Left ventricle myocardium superior (tissue), 1 donor: ENCODE measurements at places on chromosomes 1 and 21.
A peak's percentile ranks its signal among the peaks of the same experiment; 100 is the strongest.

GRCh38 chr1:160953030-160953429, 1.6 kb downstream of the ITLN2 start:
- DNase-seq = no peak

DNA sequence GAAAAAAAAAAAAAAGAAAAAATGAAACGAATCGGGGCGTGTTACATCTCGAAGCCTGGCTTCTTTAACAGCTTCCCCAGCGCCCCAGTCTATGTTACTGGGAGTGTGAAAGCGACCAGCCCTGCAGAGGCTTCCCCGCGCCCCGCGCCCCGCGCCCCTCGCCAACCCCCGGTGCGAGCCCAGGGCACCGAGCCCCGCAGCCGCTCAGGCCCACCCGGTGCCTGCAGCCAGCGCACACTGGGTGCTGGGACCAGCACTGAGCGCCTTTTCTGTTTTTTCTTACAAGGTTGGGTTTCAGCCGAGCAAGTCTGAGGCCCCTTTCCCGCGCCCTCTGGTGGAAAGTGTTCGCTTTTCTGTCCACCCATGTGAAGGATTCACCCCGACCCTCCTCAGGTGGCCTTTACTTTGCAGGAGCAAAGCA, 42.1 kb upstream of the ZNF496 start:
- peak; percentile 58 for DNase-seq

DNA sequence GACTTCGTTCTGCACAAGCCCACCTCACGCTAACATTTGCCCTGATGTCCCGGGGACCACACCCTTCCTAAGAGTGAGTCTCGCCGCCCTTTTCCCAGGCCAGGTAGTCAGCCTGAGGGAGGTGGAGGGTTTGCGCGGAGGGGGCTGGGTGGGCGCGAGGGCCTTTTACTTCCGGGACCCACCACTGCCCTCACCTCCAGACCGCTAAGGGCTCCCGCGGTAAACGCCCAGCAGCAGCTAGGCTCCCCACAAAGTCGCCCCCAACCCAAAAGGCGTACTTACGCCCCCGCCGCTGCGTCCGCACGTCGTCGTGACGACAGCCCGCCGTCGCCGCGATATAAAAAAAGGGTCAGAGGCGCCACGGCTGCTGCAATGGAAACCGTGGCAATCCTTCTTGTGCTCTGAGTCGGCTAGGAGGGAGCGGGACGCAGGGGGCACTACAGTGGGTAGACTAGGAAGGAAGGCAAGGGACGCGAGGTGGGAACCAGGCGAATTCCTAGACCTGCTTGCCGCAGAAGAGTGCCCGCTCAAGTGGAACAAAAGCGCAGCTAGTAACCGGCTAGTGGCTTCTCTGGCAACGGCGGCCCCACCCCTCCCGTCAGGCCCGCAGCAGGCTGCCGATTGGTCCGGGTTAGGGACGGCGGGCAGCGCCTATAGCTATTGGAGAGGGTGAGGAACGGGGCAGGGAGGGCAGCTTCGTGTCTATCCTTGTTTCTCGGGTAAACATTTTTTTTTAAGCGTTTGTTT, at the start of gene ODF2L:
TSS of gene ODF2L (minus strand) at position 573 of the 747 bp plus-strand sequence. CDS start 9,296 bp downstream, outside the sequence.
- peak; percentile 93 for DNase-seq

DNA sequence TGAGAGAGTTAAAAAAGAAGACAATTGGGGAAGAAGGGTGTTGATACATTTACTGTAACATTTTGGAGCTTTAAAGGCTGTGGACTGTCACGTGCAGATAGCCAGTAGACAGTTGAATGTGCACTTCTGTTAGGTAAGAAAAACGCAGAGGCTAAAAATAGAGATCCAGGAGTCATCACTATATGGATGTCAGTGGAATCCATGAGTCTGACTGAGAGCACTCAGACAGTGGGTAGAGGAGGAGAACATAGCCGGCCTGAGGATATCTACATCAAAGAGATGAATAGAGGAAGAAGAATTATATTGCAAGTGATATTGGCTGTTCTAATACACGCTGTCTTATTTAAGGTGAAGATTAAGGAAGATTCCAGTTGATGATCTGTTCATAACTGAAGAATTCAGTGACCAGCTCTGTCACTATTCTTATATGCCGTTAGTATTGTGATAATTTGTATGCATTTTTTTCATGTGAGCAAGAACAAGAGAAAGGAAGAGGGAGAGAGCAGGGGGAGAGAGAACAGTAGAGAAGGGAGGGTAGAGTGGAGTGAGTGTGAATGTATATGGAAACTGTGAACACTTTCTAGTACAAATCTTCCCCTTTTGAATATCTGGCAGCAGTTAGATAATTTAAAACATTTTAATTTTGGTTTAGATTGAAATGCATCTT, 344.8 kb downstream of the CHRM3 start:
- no peak for DNase-seq

DNA sequence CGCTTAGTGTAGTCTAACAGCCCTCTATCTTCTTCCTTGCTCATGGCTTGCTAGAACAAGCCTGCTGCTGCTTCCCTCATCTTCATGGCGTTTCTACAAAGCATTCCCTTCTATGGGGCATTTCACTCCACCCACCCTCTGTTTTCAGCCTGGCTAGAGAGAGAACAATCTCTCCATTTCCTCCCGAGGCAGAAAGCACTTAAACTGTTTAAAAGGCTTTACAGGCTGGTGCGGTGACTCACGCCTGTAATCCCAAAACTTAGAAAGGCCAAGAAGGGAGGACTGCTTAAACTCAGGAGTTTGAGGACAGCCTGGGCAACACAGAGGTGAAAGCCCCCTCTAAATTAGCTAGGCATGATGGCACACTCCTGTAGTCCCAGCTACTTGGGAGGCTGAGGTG, 17.8 kb downstream of the ORC1 start:
- no peak for DNase-seq

GRCh38 chr1:235783148-235783776, 83.4 kb downstream of the LYST start:
- DNase-seq = no peak

DNA sequence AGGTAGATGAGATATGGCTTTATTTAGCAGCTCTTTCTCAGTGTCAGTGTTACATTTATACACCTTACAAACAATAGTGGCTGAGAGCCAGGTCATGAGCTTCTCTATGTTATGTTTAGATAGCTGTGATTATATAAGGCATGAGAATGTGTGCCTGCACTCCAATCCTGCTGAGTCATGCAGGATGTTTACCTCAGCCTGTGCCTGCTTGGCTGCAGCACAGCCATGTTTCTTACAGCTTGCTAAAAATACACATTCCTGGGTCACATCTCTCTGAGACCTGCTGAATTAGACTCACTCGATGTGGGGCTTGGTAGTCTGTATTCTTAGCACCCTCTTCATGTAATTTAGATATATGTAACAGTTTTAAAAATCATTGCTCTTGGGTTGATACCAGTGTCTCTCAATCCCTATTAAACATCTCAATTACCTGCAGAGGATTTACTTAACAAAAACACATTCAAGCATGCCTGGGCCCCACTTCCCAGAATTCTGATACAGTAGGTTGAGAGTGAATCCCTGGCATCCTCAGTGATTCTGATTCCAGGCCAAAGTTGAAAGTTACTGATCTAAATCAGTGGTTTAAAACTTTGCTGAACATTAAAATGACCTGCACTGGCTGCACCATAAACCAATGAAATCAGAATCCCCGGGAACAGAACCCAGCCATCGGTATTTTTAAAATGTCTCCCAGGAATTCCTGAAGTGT, 107.5 kb downstream of the GDAP2 start:
- no peak for DNase-seq

DNA sequence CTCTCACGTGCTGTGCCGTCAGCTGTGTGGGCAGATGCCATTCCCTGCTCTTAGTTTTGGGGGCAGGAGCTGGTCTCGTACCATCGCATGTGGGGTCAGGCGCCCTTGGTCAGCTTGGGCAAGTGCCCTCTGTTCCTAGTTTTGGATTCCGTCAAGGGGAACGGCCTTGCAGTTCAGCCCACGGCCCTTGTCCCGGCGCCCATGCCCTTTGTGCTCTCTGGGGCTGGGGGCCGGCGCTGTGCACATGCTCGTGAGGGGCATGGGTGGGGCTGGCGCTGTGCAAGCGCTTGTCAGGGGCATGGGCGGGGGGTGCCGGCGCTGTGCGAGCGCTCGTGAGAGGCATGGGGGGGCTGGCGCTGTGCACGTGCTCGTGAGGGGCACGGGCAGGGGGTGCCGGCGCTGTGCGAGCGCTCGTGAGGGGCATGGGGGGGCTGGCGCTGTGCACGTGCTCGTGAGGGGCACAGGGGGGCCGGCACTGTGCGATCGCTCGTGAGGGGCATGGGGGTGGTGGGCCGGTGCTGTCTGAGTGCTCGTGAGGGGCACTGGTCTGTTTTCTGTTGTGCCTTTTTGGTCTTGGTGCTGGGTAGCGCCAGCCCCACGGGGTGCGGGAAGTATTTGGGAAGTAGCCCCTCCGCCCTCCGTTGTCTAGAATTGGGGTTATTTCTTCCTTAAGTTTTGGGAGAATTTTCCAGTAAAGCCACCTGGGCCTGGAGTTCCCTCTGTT, 29.5 kb upstream of the DIP2A start:
- DNase-seq = peak; percentile 23

DNA sequence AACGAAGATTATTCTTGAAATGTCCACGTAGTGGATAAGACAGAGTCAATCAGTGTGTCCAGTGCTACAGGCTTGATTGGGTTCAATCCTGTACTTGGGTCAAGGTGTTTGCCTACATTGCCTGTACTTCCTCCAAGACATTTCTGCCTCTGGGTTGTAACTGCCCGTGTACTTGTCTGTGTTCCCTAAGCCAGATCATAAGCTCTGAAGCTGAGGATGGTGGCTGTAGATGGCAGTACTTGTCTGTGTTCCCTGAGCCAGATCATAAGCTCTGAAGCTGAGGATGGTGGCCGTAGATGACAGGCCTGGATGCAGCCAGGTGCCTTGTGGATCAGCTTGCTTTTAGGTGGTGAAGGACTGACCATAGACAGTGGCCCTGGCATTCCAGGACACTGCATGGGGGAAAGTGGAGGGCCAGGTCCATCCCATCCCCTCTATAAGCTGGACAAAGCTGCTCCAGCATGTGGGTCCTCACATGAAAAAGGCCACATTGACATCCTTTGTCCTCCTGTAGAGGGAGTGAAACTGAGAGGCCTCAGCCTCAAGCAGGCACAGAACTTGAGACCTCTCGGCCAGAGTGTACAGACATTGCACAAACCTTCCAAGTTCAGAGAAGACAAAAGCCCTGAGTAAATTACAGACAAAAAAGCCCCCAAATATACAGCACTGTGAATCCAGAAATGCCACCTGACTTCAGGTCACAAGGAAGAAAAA, 2.0 kb upstream of the SRM start:
- no peak for DNase-seq

GRCh38 chr1:73943270-73943669, 254.7 kb downstream of the LRRIQ3 start:
- DNase-seq = no peak

DNA sequence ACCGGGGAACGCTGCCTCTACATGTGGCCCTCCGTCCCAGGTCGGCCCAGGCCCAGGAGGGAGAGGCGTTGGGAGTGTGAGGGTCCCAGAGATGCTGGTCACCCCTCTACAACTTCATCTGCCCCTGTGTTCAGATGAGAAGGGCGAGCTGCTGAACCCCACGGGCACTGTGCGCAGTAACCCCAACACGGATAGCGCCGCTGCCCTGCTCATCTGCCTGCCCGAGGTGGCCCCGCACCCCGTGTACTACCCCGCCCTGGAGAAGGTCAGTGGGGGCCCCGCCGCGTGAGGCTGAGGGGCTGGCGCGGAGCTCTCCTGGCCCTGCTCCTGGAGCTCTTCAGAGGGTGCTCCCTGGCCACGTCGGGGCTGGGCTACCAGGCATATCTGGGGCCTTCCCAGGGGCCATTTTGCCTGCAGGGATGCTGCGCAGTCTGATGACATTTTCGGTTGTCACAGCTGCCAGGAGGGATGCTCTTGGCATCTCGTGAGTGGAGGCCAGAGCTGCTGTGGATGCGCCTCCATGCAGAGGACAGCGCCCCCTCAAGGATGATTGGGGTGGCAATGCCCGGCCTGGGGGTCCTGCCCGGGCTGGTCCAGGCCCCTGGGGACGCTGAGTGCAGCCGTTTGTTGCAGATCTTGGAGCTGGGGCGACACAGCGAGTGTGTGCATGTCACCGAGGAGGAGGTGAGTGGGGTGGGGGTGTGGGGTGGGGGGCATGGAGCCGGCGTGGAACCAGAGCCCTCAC, 68.6 kb downstream of the PIK3CD start:
- no peak for DNase-seq

DNA sequence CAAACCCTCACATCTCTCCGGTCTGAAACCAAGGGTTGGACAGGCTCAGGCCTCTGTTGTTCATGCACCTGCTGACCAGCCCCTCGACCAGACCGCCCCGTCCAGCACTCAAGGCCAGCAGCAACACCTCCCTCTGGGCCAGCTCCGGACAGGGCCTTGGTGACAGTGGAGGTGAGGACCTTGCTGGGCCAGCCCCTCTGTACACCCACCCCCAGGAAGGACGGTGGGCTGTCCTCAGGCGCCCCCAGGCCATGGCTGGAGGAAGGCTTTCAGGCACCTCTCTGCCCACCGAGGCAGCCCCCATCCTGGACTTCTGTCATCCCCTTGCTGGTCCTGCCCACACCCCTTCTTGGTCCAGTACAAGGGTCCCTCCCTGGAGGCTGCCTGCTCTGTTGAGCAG, 48.6 kb downstream of the MEGF6 start:
- no peak for DNase-seq

- no peak for DNase-seq
Measured at GRCh38 chr1:51729824-51730301, 113.0 kb downstream of the OSBPL9 start.

GRCh38 chr1:205585835-205586785, 45.7 kb downstream of the ELK4 start:
- no peak for DNase-seq

GRCh38 chr1:230507236-230507635, 81.1 kb upstream of the PGBD5 start:
- no peak for DNase-seq

DNA sequence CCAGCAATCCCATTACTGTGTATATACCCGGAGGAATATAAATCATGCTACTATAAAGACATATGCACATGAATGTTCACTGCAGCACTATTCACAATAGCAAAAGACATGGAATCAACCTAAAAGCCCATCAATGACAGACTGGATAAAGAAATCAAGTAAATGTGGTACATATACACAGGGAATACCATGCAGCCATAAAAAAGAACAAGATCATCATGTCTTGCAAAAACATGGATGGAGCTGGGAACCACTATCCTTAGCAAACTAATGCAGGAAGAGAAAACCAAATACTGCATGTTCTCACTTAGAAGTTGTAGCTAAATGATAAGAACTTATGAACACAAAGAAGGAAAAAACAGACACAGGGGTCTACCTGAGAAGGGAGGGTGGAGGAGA, 6.4 kb upstream of the ANGPTL3 start:
- DNase-seq = no peak

DNA sequence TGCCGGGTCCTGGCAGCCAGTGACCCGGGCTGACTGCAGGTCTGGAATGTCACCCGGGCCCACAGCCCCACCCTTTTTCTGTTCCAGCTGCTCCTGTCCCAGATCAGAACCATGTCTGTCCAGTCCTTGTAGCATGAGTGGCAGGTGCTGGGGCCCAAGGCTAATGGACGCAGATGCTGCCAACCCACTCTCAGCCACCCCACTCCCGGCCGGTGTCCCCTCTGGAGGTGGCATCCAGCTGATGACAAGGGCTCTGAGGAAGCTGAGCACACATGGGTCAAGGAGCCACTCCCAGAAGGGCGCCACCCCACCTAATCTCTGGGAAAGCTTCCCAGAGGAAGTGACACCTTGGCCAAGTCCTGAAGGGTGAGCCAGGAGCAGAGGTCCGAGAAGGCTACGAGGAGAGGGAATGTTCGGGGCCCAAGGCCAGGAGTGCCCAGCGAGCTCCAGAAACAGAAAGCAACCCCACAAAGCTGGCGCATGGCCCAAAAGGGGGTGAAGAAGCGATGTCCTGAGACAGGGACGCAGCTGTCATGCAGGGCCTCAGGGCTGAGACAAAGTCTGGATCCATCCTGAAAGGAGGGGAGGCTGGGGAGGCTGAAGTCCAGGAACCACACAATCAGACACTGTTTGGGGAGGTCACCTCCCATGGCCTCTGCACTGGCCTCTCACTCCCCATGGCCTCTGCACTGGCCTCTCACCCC, 39.5 kb downstream of the ACOT7 start:
- peak; percentile 80 for DNase-seq
